Activated CD4-positive, alpha-beta memory T cell treated with anti-CD3 and anti-CD28 coated beads for 36 hours (primary cell): ENCODE measurements at places on chromosomes 6 and 20.

- H3K27me3 ChIP-seq = no peaks in the 10 kb centered on the region
- DNase-seq = no peak
- H3K4me1 ChIP-seq = no peaks in the 10 kb centered on the region
- peaks cover 18% of the 10 kb centered on the region for H3K36me3 ChIP-seq
- no peak overlapping the region for H3K4me3 ChIP-seq
- no peak overlapping the region for H3K27ac ChIP-seq
These were observed 159.1 kb downstream of the QKI start for GRCh38 chr6:163573503-163574179.

- H3K36me3 ChIP-seq = no peaks in the 10 kb centered on the region
- DNase-seq = no peak
- no peak overlapping the region for H3K27ac ChIP-seq
- no peak overlapping the region for H3K4me3 ChIP-seq
These were observed 184.1 kb downstream of the UBE3D start for GRCh38 chr6:82881519-82881918.

- H3K27ac ChIP-seq = no peak overlapping the region
- DNase-seq = no peak
- peaks cover 36% of the 10 kb centered on the region for H3K36me3 ChIP-seq
- peaks cover 9% of the 10 kb centered on the region for H3K4me1 ChIP-seq
- no peak overlapping the region for H3K4me3 ChIP-seq
- H3K27me3 ChIP-seq = no peaks in the 10 kb centered on the region
These were observed 97.6 kb downstream of the SCAF8 start for GRCh38 chr6:154830771-154831170.

GRCh38 chr6:159996087-159996622, 27.3 kb downstream of the IGF2R start:
- no peaks in the 10 kb centered on the region for H3K27me3 ChIP-seq
- no peak overlapping the region for H3K4me3 ChIP-seq
- no peak for DNase-seq
- H3K4me1 ChIP-seq = peaks cover 66% of the 10 kb centered on the region
- peaks cover 61% of the 10 kb centered on the region for H3K36me3 ChIP-seq

GRCh38 chr20:32282461-32282860, 5.0 kb downstream of the KIF3B start:
- H3K4me1 ChIP-seq = peaks cover 85% of the 10 kb centered on the region
- no peak for DNase-seq
- peak overlapping the region; percentile 75 for H3K27ac ChIP-seq
- no peaks in the 10 kb centered on the region for H3K27me3 ChIP-seq

- H3K27me3 ChIP-seq = no peaks in the 10 kb centered on the region
- H3K4me1 ChIP-seq = peaks cover 4% of the 10 kb centered on the region
- DNase-seq = no peak
- H3K4me3 ChIP-seq = no peak overlapping the region
- no peak overlapping the region for H3K27ac ChIP-seq
- H3K36me3 ChIP-seq = peaks cover 23% of the 10 kb centered on the region
These were observed 187.6 kb downstream of the TMEM242 start for GRCh38 chr6:157135691-157136090.

DNA sequence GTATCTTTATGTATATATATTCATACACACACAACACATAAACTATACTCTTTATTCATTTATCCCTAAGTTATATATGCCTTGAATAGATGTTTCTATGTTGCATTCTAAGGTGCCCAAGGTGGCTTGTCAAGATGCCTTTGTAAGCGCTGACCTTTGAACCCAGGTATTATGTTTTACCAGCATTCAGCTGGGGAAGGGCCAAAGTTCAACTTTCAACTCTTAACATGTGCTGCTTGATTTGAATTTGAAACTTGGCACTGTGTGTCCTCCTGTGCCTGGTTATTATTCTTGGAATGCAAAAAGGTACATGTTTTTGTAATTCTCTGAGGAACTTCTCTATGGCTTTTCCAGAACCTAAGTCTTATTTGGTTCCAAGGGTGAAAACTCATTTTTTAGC, 146.5 kb downstream of the EDN1 start:
- no peaks in the 10 kb centered on the region for H3K4me1 ChIP-seq
- no peaks in the 10 kb centered on the region for H3K36me3 ChIP-seq
- H3K27me3 ChIP-seq = peaks cover 5% of the 10 kb centered on the region
- DNase-seq = no peak

DNA sequence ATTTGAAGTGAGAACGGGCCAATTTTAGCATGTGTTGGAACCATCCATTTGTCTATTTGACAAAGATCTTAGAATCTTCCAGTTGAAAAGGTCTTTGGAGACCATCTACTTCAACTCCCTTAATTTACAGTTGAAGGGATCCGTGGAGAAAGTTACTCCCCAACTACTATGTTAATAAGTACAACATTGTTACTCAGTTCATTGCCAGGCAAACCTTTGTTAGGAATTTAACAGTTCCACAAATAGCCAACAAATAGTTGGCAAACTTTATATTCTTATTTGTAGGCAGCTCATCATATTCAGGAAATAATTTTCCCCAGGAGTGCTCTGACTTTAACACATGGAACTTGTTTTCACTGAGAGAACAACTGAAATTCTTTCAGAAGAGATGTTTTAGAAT, 81.0 kb upstream of the FLRT3 start:
- no peaks in the 10 kb centered on the region for H3K4me1 ChIP-seq
- H3K27me3 ChIP-seq = no peaks in the 10 kb centered on the region
- H3K4me3 ChIP-seq = no peak overlapping the region
- DNase-seq = no peak
- H3K36me3 ChIP-seq = no peaks in the 10 kb centered on the region
- H3K27ac ChIP-seq = no peak overlapping the region

- peaks cover 13% of the 10 kb centered on the region for H3K4me1 ChIP-seq
- no peaks in the 10 kb centered on the region for H3K27me3 ChIP-seq
- H3K4me3 ChIP-seq = peak overlapping the region; percentile 55
- peak; percentile 83 for DNase-seq
- peak overlapping the region; percentile 96 for H3K27ac ChIP-seq
These were observed 121.9 kb downstream of the MTHFD1L start for GRCh38 chr6:150987371-150987828.
